ENCODE measurements at places on chromosomes 5 and 9. TPM values are rescaled to one million over a fixed set of nuclear protein-coding genes. Genes with fewer than 3 reads are reported as not detected.

DNA sequence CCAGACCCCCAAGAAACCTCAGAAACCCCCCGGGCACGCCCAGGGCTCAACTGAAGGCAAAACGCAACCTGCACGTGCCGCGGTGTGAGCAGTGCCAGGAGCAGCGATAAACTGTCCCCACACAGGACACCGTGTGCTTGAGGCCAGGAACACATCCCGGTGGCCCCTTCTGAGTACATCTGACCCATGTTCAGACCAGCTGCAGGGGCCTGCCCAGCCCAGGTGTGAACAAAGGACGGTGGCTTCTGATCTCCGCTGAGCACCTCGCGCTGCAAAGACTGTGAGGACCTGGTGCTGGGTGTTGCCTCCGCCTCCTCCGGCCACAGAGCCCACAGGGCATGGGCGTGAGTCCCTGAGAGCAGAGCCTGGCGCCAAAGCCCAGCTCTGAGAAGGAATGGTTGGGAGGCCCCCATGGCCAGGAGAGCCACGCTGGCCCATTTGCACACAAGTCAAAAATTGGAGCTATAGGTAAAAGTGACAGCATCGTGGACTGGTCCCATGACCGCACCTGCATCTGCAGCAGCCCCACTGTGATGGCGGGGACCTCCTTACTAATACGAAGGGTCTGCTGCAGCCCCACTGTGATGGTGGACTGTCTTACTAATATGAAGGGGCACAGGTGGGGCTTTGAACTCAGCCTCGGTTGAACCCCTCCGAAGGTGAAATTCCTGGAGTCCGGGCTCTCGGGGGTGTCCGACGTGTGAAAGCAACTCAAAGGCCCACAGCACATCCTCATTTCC lies 31.5 kb downstream of the NDUFS6 start:
- no peak for DNase-seq

The CLK4 gene
- total RNA-seq, result 81.8 TPM

DNA sequence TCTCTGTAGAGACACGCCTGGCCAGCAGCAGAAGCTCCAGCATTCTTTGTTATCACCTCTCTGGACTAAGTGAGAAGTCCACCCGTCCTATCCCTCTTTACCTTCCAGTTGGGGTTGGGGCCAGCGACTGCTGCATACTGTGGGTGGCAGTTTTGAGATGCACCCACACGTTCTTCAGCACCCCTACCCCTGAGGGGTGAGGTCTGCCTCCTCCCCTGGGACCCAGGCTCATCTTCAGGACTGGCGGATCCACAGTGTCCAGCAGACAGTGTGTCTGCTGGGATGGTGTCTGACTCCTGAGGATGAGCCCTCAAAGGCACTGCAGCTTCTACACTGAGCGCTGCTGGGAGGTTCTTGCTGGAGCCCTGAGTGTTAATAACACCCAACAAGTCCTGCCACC lies 78.8 kb downstream of the GADD45G start:
- no peak for DNase-seq

DNA sequence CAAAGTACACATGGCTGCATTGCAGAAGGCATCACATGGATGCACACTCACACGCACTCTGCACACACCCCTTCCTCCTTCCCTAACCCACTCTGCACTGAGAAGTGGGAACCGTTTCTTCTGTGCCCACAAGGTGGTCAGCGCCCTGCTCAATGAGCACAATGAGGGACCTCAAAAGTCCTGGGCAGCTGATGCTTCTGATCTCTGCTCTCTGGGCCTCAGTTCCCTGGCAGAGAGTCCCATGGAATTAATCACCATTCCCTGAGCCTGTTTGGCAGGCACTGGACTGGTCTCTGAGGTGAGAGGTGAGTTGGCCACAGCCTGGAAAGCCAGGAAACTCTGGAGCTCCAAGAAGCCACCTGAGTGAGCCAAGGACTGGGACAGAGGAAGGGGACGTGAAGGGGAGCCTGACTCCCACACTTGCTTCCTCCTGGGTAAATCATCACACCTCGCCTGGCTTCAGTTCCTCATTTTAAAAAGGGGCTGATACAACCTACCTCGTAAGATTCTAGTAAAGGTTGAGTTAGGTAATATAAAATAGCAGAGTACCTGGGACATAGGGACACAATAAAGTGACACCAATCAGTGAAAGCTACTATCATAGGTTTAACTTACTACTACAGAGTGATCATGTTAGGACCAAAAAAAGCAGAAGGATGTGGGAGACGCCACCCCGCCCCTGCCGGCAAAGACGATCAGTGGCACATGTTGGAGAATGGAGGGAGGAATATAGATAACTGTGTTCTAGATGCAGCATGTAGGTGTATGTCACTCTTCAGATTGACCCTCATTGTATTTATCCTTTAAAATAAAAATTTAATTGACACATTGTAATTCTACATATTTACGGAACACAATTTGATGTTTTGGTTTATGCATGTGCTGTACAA lies 21.1 kb upstream of the IGFBPL1 start:
- no peak for DNase-seq

- no peak for DNase-seq
Observed at GRCh38 chr5:107636555-107636954, 34.2 kb downstream of the EFNA5 start.

The SLC46A2 gene
- total RNA-seq, result 0.18 TPM

DNA sequence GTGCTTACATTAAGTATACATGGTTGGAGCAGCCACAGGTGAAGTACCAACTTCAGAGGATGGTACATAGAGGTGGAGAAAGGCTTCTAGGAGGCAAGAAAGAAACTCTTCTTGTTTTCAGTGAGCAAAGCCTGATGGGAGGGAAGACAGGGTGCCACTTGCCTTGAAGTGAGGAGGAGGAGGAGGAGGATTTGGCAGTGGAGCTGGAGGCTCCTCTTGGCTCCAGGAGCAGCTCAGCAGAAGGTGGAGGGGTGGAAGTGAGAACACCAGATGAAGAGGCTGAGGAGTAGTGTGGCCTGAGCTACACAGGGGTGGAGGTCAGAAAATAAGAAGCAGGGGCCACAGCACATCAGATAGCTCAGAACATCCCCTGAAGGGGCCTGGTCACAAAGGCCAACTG lies 91.1 kb upstream of the SHISAL2B start:
- DNase-seq, result no peak

- no peak for DNase-seq
Observed at GRCh38 chr9:38259519-38260218, 132.8 kb upstream of the ALDH1B1 start.

The RNF20 gene
- total RNA-seq, result 42.5 TPM

GRCh38 chr9:97990259-97990658 lies 7.1 kb downstream of the ANP32B start:
- DNase-seq, result no peak

GRCh38 chr5:154702477-154702876 lies 52.7 kb upstream of the LARP1 start:
- DNase-seq, result no peak

- DNase-seq, result no peak
Observed at GRCh38 chr5:7221041-7221440, 174.9 kb upstream of the ADCY2 start.

DNA sequence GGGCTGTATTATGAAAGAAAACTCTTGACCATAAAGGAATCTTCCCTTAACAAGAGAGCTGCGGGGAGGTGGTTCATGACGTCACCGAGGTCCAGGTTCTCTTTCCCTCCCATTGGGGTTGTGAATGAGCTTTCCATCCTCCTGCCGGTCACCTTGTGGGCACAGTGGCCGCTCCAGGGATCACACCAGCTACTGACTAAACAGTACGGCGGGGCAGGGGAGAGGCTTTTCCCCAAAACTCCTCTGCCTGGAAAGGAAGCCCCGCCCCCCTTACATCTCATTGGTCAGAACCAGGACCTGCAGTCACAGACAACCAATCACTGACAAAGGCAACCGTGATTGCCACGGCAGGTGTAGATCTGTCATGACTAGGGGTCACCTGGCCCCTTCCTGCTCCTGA lies 35.6 kb downstream of the ROR2 start:
- no peak for DNase-seq

The FOXD4 gene
- not detected for total RNA-seq

The TLX3 gene
- total RNA-seq, result not detected

DNA sequence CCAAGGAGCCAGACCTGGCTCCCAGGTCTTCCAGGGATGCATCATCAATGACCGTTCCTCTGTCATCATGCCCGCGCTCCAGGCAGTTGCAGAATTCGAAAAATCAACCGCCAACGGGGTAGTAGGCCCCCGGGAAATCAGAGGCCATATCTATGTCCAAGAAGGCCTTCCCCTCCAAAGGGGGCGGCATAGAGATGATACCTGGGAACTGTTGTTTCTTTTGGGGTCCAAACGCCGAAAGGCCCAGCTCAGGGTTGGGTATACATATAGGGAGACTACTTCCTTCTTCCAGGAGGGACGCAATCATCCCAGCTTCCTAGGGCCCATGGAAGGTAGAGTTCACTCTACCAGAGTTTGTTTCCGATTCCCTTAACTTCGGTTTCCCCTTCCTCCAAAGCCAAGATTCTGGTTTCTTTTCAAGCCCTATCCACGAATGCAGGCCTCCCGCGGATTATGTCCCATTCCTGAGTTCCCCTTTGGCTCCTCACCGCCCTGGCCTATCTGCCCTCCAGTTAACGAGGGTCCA lies 754 bp downstream of the DCAF12 start:
- no peak for DNase-seq

- DNase-seq, result no peak
Observed at GRCh38 chr9:22147813-22148527, 138.9 kb upstream of the CDKN2B start.

DNA sequence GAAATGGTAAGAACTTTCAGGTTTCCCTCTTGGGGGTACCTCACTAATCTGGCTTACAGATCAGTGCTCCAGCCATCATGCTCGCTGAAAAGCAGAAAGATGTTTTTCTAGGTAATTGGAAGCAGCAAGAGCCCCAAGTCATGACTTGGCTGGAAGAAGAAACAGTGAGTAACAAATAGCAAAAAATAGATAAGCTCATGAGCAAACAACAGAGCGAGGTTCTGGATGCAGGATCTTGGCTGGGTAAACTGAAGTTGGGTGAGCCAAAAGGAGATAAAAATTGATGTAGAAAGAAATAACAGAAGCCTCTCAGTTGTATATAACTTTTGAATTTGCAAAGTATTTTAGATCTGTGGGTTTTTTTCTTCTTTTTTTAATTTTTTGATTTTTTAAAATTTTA lies 110.1 kb downstream of the INSYN2B start:
- no peak for DNase-seq

The CTSV gene
- not detected for total RNA-seq

- no peak for DNase-seq
Observed at GRCh38 chr9:437574-438001, 222.9 kb downstream of the DOCK8 start.

- no peak for DNase-seq
Observed at GRCh38 chr5:141547488-141547887, 58.6 kb downstream of the PCDHGC5 start.

The LRRC19 gene
- total RNA-seq, result not detected

DNA sequence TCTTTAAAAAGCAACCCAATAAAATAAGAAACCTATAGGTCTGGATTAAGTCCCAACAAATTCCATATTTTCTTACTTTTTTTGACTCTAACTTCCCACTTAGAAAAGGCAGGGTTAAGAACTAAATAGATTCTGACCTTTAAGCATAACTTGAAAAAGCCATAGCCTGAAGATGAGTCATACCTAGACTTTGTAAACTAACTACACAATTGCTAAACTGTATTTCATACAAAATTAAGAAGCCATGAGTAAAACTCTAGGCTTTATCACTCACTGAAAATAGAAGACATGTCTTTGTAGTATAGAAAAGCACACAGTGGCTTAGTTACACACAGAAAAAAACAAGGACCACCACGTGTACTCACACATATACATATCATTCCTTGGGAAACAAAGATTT lies 51.5 kb downstream of the MLLT3 start:
- DNase-seq, result no peak

The PCBD2 gene
- total RNA-seq, result 7.7 TPM
